ENCODE measurements at places on chromosomes 4 and X. TPM values are rescaled to one million over a fixed set of nuclear protein-coding genes. Genes with fewer than 3 reads are reported as not detected.

DNA sequence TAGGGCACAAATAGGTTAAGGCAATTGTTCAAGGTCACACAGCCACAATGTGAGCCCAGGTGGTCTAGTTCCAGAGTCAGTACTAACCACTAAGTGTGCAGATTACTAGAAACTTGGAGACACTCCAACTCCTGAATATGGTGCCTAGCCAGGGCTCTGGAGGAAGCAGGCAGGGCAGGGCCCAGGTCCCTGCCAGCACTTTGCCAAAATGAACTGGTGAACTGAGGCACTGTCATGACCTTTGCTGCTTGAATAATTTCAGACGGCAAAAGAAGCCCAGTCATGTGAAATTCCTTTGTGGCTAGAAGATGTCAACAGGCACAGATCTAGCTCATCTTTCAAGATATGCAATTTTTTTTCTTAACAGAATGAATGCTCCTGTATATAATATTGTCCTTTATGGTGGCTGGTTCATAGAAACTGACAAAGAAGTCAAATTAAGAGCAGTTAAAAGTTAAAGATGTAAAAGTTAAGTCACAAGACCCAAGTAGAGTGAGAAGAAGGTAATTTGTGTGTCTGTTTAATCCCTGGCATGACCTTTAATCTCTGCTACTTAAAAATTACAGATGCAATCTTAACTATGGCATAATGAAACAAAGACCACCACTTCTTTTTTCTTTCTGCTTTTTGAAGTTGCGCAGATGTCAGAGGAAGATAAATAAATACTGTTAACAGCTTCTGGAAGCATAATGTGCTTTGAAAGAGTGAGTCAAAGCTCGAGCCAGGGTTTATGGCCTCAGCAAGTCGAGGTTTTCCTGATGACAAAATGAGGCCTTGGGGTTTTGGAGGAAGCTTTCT is 54.1 kb downstream of the SHROOM3 start:
- no peaks in the 10 kb centered on the region for H3K36me3 ChIP-seq
- H3K4me3 ChIP-seq = no peak overlapping the region
- H3K27ac ChIP-seq = no peak overlapping the region
- no peaks in the 10 kb centered on the region for H3K4me1 ChIP-seq

- no peak for DNase-seq
- H3K4me3 ChIP-seq = no peak overlapping the region
- H3K4me1 ChIP-seq = no peaks in the 10 kb centered on the region
- H3K27ac ChIP-seq = no peak overlapping the region
- H3K27me3 ChIP-seq = no peaks in the 10 kb centered on the region
Measured at GRCh38 chr4:104901438-104901837, 245.2 kb upstream of the TET2 start.

- no peaks in the 10 kb centered on the region for H3K36me3 ChIP-seq
- peaks cover 7% of the 10 kb centered on the region for H3K4me1 ChIP-seq
- no peak overlapping the region for H3K4me3 ChIP-seq
Measured at GRCh38 chr4:38563707-38564495, 100.1 kb upstream of the KLF3 start.

- H3K36me3 ChIP-seq = no peaks in the 10 kb centered on the region
- no peaks in the 10 kb centered on the region for H3K4me1 ChIP-seq
- no peaks in the 10 kb centered on the region for H3K27me3 ChIP-seq
- no peak overlapping the region for H3K4me3 ChIP-seq
Measured at GRCh38 chr4:95363559-95363925, 185.2 kb downstream of the UNC5C start.

DNA sequence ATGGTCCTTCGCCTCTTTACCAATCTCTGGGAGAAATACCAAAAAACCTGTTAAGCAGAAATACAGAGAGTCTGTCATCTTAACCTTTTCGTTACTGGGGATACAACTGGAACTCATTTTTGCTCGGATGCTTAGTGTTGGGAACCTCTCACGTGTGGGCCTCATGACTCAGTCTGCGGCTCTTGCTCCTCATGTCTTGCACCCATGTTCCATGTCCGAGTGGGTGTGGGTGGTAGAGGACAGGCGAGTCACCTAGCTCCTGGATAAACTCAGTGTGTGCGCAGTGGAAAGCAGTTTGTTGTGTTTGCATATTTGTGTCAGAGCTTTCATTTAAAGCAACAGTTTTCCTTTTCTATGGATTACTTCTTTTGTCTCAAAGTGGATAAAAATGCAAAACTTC is 70.6 kb downstream of the TNIP2 start:
- DNase-seq = no peak
- no peaks in the 10 kb centered on the region for H3K27me3 ChIP-seq
- no peak overlapping the region for H3K27ac ChIP-seq
- H3K4me3 ChIP-seq = no peak overlapping the region
- H3K36me3 ChIP-seq = peaks cover 46% of the 10 kb centered on the region
- H3K4me1 ChIP-seq = no peaks in the 10 kb centered on the region

- peaks cover 6% of the 10 kb centered on the region for H3K36me3 ChIP-seq
- no peaks in the 10 kb centered on the region for H3K4me1 ChIP-seq
- no peaks in the 10 kb centered on the region for H3K27me3 ChIP-seq
- no peak overlapping the region for H3K27ac ChIP-seq
- no peak for DNase-seq
Measured at GRCh38 chr4:116321471-116321870, 763.9 kb downstream of the TRAM1L1 start.

DNA sequence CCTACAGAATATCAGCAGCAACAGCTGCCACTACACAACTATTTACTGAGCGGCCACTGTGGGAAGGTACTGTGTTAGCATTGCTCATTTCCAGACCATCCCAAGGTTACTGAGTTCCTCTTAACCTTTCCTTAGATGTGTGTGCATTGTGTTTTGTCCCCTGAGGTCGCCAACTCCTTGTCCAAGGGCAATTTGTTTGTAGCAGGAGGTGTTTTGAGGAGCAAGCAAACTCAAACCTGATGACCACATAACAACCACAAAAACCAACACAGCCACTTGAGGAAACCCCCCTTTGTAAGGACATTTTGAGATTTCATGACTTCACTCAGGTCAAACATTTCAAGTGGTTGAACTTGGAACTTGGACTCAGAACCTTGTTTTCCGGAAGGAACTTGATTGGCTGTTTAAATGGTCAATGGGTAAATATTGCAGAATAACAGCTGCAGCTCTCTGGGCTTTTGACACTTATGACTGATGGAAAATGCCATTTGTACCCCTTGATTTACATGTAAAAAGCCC is 122.3 kb downstream of the MID1IP1 start:
- H3K27me3 ChIP-seq = no peaks in the 10 kb centered on the region
- DNase-seq = no peak
- H3K4me3 ChIP-seq = no peak overlapping the region
- H3K27ac ChIP-seq = no peak overlapping the region
- H3K36me3 ChIP-seq = no peaks in the 10 kb centered on the region

GRCh38 chrX:9539605-9540387 is 74.9 kb downstream of the TBL1X start:
- H3K27ac ChIP-seq = no peak overlapping the region
- H3K27me3 ChIP-seq = no peaks in the 10 kb centered on the region
- no peaks in the 10 kb centered on the region for H3K36me3 ChIP-seq
- no peak overlapping the region for H3K4me3 ChIP-seq
- peaks cover 6% of the 10 kb centered on the region for H3K4me1 ChIP-seq

GRCh38 chr4:153079857-153080391 is 124.3 kb upstream of the TRIM2 start:
- no peaks in the 10 kb centered on the region for H3K36me3 ChIP-seq
- no peak overlapping the region for H3K4me3 ChIP-seq
- peak overlapping the region; percentile 58 for H3K27ac ChIP-seq
- DNase-seq = peak; percentile 91

- no peaks in the 10 kb centered on the region for H3K4me1 ChIP-seq
- H3K36me3 ChIP-seq = no peaks in the 10 kb centered on the region
- no peak for DNase-seq
- peaks cover 29% of the 10 kb centered on the region for H3K27me3 ChIP-seq
- no peak overlapping the region for H3K27ac ChIP-seq
Measured at GRCh38 chr4:57104706-57105560, 5.3 kb downstream of the IGFBP7 start.

DNA sequence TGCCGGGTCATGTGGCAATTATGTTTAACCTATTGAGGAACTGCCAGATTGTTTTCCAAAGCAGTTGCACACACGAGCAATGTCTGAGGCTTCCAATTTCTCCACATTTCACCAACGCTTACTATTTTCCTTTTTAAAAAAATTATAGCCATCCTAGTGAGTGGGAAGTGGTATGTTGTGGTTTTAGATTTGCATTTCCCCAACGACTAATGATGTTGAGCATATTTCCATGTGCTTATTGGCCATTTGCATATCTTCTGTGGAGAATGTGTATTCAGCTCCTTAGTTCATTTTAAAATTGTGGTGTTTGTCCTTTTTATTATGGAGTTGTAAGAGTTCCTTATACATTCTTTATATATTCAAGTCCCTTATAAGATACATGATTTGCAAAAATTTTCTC is 60.2 kb downstream of the MTMR1 start:
- no peaks in the 10 kb centered on the region for H3K36me3 ChIP-seq
- no peak overlapping the region for H3K27ac ChIP-seq
- no peak for DNase-seq
- H3K27me3 ChIP-seq = no peaks in the 10 kb centered on the region
- H3K4me1 ChIP-seq = no peaks in the 10 kb centered on the region

GRCh38 chr4:152041295-152041694 is 280.5 kb upstream of the GATB start:
- H3K36me3 ChIP-seq = no peaks in the 10 kb centered on the region
- no peak overlapping the region for H3K27ac ChIP-seq
- H3K4me3 ChIP-seq = no peak overlapping the region
- H3K4me1 ChIP-seq = peaks cover 6% of the 10 kb centered on the region
- DNase-seq = no peak

GRCh38 chr4:128908735-128909134 is 99.2 kb downstream of the JADE1 start:
- H3K4me1 ChIP-seq = peaks cover 4% of the 10 kb centered on the region
- no peak overlapping the region for H3K27ac ChIP-seq
- H3K4me3 ChIP-seq = no peak overlapping the region
- DNase-seq = no peak

DNA sequence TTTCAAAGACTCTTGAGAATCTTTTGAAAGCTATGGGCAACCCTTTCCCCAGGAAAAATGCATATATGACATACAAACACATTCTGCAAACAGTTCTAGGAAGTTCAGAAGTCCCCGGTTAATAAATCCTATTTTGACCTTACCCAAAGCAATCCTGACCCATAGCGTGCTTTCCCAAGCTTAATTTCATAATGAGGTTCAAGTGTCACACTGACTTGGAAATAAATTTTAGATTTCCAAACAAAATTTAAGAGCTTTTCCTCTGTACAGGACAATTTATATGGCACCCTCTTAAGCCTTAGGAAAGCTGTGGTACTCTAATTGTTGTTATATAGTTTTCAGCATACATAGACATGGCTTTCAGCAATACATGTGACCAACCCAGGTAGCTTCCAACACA is 11.3 kb downstream of the MID2 start:
- no peaks in the 10 kb centered on the region for H3K36me3 ChIP-seq
- DNase-seq = no peak
- peaks cover 26% of the 10 kb centered on the region for H3K27me3 ChIP-seq
- no peak overlapping the region for H3K4me3 ChIP-seq
- H3K27ac ChIP-seq = no peak overlapping the region
- no peaks in the 10 kb centered on the region for H3K4me1 ChIP-seq

DNA sequence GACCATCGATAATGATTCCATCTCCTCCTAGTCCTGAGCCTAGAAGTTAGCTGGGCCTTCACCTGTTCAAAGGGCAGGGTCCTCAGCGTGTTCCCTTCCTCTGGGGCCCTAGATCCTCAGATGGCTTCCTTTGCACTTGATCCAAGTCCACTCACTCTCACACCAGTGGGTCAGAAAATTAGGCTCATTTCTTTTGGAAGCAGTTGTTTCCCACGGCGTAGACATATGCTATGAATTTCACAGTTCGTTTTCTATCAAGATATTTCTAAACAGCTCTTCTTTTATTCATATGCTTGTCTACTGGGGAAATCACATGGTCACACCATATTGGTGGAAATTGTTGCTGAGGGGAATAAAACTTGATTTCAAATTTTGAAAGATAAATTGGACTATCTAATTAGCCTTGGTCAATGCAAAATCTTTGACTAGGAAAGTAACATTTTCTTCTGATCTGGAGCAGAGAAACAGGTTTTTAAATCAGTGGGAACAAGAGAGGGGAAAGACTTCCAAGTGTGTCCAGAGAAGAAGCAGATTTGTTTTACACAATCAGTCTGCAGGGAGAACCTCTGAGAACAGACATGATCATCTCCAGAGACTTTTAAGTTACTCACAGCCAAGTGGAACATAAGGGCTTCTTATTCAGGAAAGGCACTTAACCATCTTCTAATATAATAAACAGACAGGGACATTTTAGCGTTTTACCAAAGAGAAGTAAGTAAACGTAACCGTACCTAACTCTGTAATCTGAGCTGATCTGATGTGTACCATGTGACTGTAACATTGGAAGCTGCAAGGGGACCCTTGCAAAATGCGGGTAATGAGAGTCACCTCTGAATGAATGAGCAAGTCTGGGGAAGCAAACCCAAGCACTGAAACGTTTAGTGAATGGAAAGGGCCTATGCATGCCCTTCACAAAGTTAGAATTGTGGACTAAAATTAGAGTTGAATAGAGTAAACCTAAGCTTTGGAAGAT is 455.7 kb upstream of the FAT1 start:
- H3K4me3 ChIP-seq = no peak overlapping the region
- H3K36me3 ChIP-seq = no peaks in the 10 kb centered on the region
- peaks cover 97% of the 10 kb centered on the region for H3K27me3 ChIP-seq
- DNase-seq = no peak
- H3K4me1 ChIP-seq = no peaks in the 10 kb centered on the region
- no peak overlapping the region for H3K27ac ChIP-seq

GRCh38 chr4:52983563-52984303 is 121.6 kb downstream of the RASL11B start:
- H3K4me1 ChIP-seq = no peaks in the 10 kb centered on the region
- H3K36me3 ChIP-seq = no peaks in the 10 kb centered on the region
- H3K27me3 ChIP-seq = no peaks in the 10 kb centered on the region
- H3K4me3 ChIP-seq = no peak overlapping the region

- DNase-seq = peak; percentile 21
- no peaks in the 10 kb centered on the region for H3K4me1 ChIP-seq
- H3K27ac ChIP-seq = no peak overlapping the region
- H3K4me3 ChIP-seq = no peak overlapping the region
- peaks cover 4% of the 10 kb centered on the region for H3K27me3 ChIP-seq
Measured at GRCh38 chrX:104137496-104137895, 19.3 kb downstream of the SLC25A53 start.

The TAPT1 gene
- total RNA-seq = 54.0 TPM

The DGKK gene
- 9.6 TPM for total RNA-seq

The SYN1 gene
- total RNA-seq = 9.2 TPM

The HPSE gene
- total RNA-seq = 1.2 TPM

The FDCSP gene
- total RNA-seq = not detected

The MAP7D2 gene
- total RNA-seq = 0.83 TPM

The DNAAF6 gene
- not detected for total RNA-seq

The GYPE gene
- total RNA-seq = 1.2 TPM

The VEGFD gene
- total RNA-seq = 0.90 TPM

Measured in A673 (cell line).